Activated T-cell treated with anti-CD3 and anti-CD28 coated beads, Interleukin-2, amount 50 U/mL, for 48 hours (primary cell): ENCODE measurements at places on chromosomes 4 and X.

DNA sequence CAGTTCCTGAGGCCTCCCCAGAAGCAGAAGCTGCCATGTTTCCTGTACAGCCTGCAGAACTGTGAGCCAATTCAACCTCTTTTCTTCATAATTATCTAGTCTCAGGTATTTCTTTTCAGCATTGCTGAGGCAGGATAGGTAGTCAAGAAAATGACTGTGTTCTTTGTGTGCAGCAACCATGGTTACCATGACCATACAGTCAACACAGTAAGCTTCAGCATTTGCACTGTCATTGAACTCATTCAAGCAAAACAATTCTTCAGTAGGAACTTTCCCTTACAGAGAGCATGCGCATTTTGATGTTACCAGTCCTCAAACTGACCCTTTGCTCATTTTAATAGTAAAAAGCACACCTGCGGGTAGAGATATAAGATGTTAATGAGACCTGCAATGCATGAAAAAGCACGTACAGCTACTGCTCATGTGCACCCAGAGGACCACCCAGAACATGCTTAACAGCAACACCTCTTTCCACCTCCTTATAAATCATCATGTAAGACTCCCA, 180.8 kb downstream of the PRKX start:
- no peak for DNase-seq

DNA sequence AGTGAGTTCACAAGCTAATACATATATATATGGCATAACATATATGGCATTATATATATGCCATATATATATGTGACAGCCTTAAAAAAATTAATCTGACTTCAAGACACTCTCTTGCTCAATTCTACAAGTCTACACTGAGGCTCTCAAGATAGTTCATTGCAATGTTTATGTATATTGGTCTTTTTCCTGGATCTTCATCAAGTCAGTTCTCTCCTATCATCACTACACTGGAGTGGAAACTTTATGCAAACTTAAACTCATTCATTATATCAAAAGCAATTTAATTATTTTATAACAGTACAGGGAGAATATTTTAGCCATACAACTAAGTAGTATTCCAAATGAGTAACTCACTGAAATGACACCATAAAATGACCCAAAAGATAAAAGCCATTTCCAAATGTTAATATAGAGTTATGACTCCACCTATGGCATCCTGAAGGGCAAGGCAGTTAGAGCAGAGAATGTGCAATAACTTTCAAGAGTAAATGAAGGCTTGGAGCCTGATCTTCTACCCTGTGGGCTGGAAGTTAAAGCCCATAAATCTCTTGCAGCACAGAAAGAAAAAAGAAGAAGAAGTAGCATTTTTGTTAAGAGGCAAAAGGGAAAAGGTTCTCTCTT, 176.3 kb upstream of the SLIT2 start:
- no peak for DNase-seq

GRCh38 chr4:176631611-176632010, 161.1 kb downstream of the VEGFC start:
- no peak for DNase-seq

- DNase-seq: no peak
Observed at GRCh38 chr4:89863533-89863932, 26.6 kb upstream of the SNCA start.

- no peak for DNase-seq
Observed at GRCh38 chr4:19707876-19708275, 543.8 kb upstream of the SLIT2 start.
